ENCODE measurements at places on chromosomes 11 and 22.

GRCh38 chr22:16954060-16954403 is 54.0 kb downstream of the GAB4 start:
- DNase-seq: no peak

DNA sequence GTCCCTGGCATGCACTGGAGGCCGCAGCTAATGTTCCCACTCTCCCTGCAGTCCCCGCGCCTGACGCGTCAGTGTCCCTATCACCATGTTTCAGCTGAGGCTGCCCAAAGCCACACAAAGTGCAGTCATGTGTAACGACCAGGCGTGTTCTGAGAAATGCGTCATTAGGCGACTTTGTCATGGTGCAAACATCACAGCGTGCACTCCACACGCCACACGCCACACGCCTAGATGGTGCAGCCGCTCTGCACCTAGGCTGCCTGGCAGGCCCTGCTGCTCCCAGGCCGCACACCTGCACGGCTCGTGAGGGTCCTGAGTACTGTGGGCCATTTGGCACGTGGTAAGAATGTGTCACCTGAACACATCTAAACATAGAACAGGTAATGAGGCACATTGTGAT is 2.4 kb downstream of the CRELD2 start:
- DNase-seq: no peak

- no peak for DNase-seq
Measured at GRCh38 chr11:64314146-64314804, 3.1 kb downstream of the TRMT112 start.

DNA sequence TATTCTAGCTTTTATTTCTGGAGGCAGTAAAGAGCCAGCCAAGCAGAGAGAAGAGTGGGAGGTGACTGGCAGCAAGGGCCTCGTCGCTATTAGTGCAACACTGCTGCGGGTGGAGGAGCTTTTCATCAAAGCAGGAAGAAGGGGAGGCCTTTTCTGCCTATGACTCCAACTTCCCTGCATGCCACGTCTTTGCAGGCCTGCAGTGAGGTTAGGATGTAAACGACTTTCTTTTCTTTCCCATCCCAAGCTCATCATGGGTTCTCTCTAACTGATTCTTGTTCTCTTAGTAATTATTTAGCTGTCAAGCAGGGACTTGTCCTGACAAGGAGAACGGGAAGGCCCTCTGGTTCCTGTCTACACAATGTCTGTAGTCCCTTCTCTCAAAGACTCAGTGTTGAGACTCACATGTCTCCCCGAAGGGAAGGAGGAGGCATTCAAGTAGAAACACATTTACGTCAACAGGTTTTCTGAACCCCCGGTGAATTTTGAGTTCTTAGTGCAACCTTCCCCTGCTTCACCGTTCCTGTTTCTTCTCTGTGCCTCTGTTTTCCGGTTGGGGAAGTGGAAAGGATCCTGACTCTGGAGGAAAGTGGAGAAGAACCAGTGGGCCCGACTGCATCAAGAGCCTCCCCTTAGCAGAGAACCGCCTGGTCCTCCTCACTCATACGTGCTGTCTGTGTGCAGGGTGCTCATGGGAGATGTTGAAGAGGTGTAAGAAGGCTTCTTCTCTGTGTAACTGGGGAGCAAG is 56.9 kb downstream of the PACS1 start:
- DNase-seq: peak; percentile 79

- DNase-seq: no peak
Measured at GRCh38 chr11:60194511-60194910, 11.6 kb upstream of the MS4A6A start.

GRCh38 chr11:11589437-11589836 is 32.4 kb downstream of the GALNT18 start:
- DNase-seq: no peak

- no peak for DNase-seq
Measured at GRCh38 chr11:98227278-98227677, 793.5 kb upstream of the CNTN5 start.

DNA sequence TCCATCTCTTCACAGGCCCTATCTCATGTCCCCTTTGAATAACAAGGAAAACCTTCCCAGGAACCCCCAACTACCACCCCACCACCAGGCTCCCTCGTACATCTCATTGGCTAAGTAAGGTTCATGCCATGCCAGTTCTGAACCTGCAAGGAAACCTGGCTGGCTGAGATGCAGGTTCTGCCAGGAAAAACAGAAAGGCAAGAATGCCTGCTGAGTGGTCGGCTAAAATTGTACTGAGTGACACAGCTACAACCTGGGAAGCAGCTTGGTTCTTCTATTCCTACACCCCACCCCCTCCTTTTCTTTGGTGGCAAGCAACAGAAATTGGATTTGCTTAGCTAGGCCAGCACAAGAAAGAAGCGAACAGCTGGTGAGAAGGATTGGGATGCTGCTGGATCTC is 36.1 kb upstream of the TSPAN18 start:
- no peak for DNase-seq

- DNase-seq: no peak
Measured at GRCh38 chr11:66861774-66862558, 5.1 kb downstream of the LRFN4 start.

- no peak for DNase-seq
Measured at GRCh38 chr11:12951376-12951775, 57.7 kb upstream of the RASSF10 start.

DNA sequence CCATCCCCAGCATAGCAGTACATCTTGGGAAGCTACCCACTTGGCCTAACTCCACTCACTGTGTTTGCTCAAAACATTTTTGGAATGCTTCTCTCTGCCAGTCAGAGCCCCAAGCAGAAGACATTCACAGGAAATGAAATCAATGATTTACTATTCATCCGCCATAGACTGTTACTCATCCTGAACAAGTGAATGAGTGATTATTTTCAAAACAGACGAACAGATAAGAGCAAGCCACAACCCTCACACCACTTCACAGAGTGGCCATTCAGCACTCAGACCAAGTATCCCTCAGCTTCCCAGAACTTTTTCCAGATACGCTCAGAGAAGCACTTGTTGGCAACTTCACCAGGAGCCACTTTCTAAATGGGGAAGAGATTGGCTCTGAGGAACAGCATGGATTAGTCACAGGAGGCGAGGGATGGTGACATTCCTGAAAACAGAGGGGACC is 13.0 kb upstream of the UBASH3B start:
- no peak for DNase-seq

GRCh38 chr11:10305262-10305963 is 540 bp downstream of the ADM start:
- DNase-seq: no peak

GRCh38 chr11:118398791-118399559 is 2.4 kb upstream of the ATP5MG start:
- DNase-seq: no peak

DNA sequence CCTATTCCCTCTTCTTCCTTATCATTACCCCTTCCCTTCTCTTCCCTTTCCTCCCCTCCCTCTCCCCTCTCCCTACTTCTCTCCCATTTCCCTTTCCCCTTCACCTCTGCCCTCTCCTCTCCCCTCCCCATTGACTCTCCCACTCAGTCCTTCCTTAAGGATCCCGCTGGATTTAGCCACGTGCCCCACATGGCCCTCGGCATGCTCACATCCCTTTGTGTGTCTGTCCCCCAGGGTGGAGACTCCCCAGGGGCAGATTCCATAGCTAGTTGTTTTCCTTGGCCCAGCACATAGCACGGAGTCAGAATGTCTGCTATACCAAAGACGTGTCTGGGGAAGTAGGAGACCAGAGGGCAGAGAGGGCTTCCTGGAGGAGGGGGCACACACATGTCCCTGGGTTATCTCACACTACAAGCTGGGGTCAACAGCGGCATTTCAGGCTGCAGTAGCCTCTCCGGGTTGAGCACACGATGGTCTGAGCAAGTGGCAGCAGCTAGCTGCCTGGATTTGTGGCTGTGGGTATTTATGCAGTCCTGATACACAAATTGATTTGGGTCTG is 487.0 kb downstream of the TBC1D22A start:
- no peak for DNase-seq

DNA sequence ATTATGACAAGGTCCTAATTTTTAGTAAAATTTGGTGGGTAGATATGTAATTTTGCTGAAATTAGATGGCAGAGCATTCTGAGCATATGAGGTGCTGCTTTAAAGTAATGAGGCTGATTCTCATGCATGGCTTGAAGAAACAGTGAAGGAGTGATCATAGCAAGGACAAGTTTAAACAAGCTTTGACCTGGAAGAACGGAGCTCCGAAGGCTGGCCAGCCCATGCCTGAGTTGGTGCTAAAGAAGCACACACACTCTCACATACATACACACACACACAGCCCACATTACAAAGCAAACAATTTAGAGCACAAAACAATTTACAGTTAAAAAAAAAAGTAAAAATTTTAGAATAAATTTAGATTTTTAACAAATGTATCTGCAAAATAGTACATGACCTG is 150.7 kb downstream of the DCDC1 start:
- DNase-seq: no peak

DNA sequence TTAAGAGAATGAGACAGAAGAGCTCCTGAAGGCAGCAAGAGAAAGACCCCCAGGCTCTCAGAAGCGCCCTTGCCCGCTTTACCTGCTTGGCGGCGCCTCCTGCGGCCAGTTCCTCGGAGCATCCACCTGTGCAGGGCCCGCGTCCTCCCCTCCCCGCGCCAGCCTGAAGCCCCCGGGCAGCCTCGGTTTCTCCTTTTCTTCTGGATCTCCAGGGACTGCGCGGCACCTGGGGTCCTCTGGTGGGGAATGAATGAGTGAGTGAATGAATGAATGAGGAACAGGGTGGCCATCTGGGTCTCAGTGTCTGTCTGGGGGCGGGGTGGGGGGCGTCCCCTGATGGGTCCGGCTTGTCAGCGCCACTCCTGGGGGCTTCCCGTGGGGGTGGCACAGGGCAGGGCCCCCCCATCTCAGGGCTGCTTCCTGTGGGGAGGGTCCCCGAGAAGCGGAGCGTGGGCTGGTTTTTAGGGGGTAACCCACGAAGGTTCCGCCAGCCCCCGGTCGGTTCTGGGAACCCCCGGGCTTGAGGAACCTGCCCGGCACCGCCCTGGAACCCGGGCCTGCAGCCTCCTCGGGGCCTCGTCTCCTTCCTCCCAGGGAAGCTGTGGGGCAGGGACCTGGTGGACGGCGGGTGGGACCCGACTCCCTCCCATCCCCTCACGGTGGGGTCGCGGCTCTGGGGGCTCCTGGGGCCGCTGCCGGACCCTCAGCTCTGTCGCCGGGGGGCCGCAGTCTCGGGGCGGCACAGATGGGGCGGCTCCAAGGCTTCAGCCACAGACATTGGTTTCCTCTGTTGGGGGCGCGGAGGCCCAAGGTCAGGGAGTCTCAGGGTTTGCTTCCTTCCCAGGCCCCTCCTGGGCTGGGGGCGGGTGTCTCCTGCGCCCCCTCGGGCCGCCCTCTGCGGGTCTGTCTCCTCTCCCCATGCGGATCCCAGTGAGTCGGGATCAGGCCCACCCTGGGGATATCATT is 8.3 kb upstream of the KRTAP5-7 start:
- DNase-seq: no peak

GRCh38 chr11:14202251-14203196 is 156.5 kb downstream of the RRAS2 start:
- no peak for DNase-seq

DNA sequence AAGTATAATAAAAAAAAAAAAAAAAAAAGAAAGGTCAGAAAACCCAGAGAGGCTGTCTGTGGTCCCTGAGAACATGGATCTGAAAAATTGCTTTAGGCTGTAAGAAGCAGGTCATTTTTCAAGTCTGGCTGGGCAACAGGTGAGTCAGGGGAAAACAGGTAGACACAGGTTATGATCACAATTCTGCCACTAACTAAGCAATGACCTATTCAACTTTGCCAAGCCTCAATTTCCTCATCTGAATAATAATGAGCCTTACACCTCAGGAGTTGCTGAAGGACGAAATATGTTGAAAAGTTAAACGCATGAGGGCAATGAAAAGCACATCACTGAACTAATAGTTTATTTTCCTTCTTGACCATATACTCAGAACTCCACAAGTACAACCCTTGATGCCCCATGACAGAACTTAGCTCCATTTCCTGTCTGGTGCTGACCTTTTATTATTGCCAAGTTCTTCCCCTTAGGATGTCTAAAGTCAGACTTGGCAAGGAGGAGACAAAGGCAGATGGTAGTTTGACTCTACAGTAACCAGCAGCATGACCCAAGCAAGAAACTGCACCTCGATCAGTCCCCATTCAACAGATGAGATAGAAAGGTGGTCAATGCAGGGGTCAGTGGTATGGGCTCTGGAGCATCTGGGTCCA is 93.6 kb downstream of the SYN3 start:
- no peak for DNase-seq

GRCh38 chr22:29574762-29575450 is 6.0 kb downstream of the NIPSNAP1 start:
- no peak for DNase-seq

- DNase-seq: no peak
Measured at GRCh38 chr22:41410311-41410751, 28.6 kb downstream of the TEF start.

DNA sequence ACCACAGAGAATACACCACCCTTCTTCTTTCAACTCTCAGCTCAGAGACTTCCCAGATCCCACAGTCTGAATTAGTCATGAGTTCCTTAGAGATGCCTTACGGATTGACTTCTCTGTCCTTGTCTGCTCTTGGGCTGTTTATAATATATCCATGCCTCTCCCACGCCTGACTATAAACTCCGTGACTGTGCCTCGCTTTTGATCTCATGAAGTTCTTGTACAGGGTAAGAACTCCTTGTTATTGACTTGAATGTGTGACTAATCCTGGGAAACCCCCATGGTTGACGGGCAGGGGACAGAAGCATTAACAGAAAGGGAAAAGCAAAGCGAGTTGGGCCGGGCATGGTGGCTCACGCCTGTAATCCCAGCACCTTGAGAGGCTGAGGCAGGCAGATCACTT is 62.4 kb upstream of the POU2AF1 start:
- no peak for DNase-seq

DNA sequence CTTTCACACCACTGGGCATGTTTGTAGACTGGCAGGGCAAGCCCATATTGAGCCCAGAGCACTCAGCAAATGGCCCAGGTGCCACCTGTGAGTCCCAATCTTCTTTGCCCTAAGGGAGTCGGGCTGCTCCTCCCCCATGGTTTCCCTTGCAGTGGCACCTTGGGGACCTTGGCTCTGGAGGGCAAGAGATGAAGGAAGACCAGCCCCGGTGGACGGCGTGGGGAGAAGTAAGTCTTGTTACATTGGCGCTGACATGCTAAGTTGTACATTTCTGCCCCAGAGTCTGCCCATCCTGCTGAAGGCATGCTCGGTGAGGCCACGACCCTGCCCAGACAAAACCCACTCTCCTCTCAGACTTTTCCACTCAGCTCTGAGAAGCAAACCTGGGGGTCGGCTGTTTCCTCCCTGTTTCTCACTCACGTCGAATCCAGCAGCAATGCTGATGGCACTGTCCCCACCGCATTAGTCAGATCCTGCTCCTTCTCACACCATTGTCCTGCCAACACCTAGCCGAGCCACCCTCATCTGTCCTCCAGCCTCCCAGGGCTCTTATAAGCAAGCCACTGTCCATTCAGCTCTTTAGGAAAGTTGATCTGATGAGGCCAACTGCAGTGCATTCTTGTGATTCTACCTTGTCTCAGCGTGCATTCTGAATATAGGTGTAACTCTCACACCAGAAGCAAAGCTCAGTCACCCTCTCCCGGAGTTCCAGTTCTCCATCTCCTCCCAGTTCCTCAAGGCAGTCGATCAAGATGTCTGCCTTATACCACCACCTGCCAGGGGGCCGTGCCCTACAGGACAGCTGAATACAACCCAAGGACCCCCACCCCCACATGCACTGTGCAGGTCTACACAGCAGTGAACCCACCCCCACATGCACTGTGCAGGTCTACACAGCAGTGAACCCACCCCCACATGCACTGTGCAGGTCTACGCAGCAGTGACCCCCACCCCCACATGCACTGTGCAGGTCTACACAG is 827.1 kb downstream of the TBC1D22A start:
- no peak for DNase-seq

- DNase-seq: no peak
Measured at GRCh38 chr22:41576877-41577276, 12.8 kb downstream of the PMM1 start.

- DNase-seq: no peak
Measured at GRCh38 chr11:134655189-134655989, 243.3 kb upstream of the B3GAT1 start.

Measured in NCI-H510A treated with DMSO at 0.1 percent for 48 hours (cell line).